ENCODE measurements at places on chromosomes 4 and X. TPM values are rescaled to one million over a fixed set of nuclear protein-coding genes. Genes with fewer than 3 reads are reported as not detected.

- DNase-seq, result no peak
Observed at GRCh38 chr4:81106150-81106549, 75.6 kb downstream of the BMP3 start.

Gene PPARGC1A
- total RNA-seq, result 89.3 TPM

DNA sequence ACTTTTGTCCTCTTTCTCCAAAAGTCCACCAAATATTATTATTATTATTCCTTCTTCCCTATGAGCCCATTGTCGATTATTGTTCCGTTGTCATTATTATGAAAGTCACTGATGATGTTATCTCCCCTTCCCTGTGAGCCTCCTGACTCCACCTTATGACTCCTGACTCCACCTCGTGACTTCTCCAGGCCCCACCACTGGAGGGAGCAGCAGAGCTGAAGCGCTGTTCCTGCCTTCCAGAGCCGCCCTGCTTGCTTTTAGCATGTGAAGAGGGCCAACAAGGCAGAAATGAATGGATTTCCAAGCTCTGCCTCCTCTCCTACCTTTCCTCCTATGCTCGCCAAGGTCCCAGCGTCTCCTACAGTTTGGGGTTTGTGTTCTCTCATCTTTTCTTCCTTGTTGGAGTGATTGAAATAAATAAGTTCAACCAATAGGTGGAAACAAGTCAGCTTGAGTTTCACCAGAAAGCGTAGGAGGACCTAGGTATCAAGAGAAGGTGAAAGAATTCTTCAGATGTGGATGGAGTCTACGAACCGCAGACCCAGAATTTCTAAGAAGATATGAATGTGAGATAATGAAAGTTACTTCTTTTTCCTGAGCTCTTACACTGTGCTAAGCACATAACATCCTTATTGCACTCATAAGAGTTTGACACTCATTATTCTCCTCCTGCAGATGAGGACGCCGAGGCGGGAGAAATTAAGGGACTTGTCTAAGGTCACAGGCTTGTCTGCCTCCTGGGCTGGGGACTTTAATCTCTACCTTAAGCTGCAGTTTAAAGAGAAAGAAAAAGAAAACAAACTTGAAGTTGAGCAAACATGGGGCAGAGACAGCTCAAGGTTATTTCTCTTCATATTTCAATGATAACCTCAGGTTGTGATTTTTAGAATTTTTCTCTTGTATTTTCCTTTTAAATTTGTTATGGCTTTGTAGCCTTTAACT, 26.1 kb downstream of the IGSF1 start:
- no peak for DNase-seq

GRCh38 chr4:2036327-2036726, 22.8 kb upstream of the NAT8L start:
- DNase-seq, result no peak

- no peak for DNase-seq
Observed at GRCh38 chr4:42555828-42556227, 101.1 kb downstream of the ATP8A1 start.

DNA sequence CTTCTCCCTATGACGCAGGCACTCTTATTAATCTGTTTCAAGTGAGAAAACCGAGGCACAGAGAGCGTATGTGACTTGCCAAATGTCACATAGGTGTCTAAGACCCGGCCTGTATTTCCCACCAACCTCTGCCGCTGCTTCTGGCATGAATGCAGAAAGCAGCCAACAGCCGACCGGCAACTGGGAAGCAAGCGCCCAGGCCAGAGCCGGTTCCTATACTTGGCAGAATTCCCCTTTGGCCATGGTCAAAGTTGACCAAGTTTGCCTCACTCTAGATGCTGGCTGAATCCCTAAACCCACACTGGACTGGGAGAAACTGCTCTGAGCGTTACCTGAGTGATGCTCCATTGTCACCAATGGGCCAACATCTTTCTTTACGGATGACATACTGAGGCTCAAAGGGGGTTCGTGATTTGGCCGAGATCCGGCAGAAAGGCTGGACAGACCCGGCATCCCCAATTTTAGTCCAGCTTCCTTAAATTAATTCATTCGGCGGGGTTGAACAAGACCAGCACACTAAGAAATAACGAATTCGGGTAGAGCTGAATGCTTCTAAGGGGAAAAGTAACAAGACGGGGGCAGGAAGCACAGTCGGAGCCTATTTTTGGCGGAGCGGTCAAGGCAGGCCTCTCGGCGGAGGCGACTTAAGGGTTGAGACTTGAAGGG, 11.2 kb downstream of the MSX1 start:
- no peak for DNase-seq

Gene GDI1
- total RNA-seq, result 53.8 TPM

DNA sequence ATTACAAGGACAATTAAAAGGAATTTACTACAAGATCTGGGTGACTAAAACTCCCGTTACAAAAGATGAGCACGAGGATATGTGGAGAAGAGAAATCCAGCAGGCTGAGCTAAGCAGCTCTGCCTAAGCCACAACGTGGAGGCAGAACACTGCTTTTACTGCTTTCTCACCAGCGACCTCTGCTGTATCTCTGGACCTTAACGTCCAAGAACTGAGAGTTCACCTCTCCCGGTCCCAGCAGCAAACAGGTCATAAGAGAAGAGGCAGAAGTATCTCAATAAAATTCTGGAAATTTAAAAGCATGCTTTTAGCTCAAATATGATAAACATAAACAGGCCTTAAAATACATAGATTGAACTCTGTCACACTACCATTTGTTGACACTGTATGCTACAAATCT, 81.0 kb downstream of the ADGRA3 start:
- no peak for DNase-seq
